Right kidney (tissue), 9 donors: ENCODE measurements at places on chromosomes 1 and 21.

DNA sequence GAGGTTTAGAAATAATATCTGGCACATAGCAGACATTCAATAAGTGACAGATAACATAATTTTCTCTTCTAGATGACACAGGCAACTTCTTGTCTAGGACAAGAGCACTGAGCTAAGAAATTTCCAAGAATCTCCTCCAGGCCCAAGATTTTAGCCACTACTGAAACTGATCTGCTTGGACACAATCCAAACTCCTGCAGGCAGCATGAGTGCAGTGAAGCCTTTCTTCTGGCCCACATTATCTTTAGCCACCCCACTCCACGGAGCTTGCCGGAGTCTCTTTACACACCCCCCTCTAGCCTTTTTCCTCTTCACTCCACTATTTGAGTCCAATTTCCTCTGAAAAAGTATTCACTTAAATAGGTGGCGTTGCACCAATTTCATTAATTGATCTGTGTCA, 142.9 kb upstream of the DUSP10 start:
- DNase-seq, result no peak

DNA sequence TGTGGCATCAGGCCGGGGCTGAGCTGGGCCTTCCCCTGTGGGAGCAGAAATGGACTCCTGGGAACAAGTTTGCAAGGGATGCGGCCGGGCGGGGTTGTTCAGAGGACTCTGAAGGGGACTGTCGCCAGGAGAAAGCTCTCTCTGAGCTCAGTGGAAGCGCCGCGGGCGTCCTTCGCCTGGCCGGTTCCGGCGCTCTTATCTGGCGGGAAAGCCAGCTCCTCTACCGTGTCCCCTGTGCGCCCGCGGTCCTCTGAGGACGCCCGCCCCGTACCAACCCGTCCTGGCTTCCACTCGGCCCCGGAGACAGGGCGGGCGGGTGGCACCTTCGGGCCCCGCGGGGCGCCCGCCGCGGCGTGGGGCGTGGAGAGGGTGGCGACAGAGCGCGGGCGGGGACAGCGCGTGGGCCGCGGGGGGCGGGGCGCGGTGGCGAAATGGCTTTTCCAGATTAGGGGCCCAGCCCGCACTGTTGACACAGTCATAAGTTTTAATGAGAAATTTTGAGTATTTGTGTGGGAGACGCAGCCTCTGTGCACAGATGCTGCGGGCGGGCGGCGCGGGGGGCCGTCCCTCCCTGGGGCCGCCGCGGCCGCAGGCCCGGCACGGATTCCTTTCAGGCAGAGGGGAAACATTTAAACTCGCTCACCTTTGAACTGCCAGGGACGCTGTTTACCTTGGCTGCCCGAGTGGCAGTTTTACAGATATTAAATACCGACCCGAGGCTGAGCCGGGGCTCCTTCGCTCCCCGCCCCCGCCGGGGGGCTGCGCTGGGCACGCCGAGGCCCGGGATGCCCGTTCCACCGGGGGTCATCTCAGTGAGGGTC, 70.2 kb downstream of the FOXD2 start:
- DNase-seq, result peak; percentile 89

- DNase-seq, result no peak
These were observed 147.2 kb upstream of the SGIP1 start for GRCh38 chr1:66386712-66387111.

- DNase-seq, result no peak
These were observed 5.0 kb downstream of the TAS1R2 start for GRCh38 chr1:18854331-18855025.

GRCh38 chr1:218371927-218372672, 27.0 kb downstream of the TGFB2 start:
- peak; percentile 35 for DNase-seq

GRCh38 chr21:45279446-45280177, 8.1 kb downstream of the POFUT2 start:
- DNase-seq, result no peak

DNA sequence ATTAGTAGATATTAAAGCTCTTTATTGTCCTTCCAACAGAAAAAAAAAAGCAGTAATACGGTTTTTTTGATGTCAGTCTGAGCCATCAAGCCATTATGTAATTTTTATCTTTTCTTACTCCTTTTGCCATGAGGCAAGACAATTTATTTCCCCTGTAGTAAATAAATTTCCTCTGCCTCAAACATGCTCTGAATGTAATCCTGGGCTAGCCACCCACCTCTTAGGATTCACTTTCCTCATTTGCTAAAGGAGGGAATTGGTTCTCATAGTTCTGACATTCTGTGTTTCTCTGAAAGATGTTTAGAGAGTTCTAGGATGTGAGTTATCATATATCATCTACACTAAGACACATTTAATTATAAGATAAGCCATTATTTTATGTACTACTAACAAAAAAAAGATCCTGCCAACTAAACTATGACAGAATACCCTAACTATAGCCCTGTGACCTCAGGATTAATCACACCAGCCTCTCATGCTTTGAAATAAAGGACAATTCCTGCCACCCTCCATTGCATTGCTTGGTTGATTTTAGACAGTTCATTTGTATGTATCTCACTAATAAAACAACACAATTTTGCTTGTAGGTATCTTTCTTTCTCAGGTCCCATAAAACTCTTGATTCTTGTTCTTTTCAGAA, 34.0 kb upstream of the RAP1A start:
- DNase-seq, result no peak

DNA sequence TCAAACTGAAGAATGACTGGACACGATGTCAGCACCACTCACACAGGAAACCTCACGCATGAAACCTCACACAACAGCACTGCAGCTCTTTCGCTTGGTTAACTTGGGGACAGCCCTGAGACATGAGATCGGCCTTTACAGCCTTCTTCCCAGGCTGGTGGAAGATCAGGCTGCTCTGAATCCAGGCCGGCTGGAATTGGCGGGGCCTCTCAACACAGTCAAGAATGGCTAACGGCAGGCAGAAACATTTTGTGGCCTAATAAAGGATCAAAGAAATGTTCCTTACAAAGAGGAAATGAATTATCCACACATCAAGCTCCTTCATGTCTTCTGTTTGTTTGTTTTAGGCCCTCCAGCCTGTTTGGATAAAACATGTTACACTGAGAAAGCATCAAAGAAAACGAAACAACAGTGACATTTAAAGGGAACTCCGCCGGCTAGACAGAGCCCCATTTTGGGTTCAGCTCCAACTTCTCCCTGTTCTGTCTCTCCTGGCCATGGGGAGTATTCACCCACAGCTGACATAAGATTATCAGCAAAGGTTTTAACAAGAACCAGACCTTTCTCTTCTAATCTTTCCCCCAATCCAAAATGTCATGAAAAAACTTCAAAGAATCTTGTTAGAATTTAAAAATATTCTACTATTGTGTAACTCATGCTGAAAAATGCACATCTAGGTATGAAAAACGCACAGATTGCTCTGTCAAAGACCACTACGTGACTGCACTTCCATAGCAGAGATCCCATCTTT, 131.2 kb downstream of the SLC45A1 start:
- peak; percentile 39 for DNase-seq

DNA sequence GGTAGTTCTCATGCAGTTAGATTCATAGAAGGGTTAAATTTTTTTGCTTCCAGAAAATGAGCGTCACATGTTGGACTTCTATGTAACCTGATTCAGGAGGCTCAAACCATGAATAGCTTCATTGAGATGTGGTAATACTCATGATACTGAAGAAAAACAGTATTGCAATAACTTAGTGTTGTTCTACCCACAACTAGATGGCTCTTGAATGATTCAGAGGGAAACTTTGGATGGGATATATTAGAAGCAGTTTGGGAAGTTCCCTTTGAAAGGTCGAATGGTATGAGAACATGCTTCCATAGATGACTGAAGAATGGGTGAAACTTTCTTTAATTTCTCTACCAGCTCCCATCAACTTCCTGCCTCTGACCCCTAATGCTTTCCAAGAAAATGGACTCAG, 211.7 kb upstream of the PTGFR start:
- no peak for DNase-seq

DNA sequence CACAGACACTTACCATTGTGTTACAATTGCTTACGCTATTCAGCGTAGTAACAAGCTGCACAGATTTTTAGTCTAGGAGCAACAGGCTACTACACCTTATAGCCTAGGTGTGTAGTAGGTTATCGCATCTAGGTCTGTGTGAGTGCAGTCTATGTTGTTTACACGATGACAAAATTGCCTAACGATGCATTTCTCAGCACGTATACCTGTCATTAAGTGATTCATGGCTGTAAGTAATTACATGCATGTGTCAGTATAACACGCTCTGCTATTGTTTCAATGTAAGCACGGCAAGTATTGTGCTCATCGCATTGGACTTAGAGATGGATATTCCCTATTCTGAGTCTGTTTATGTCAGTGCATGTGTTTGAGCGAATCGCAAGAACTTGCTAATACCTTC, 15.7 kb upstream of the ZBTB18 start:
- DNase-seq, result no peak

- DNase-seq, result peak; percentile 58
These were observed 57.5 kb upstream of the ABCG1 start for GRCh38 chr21:42161401-42161955.

DNA sequence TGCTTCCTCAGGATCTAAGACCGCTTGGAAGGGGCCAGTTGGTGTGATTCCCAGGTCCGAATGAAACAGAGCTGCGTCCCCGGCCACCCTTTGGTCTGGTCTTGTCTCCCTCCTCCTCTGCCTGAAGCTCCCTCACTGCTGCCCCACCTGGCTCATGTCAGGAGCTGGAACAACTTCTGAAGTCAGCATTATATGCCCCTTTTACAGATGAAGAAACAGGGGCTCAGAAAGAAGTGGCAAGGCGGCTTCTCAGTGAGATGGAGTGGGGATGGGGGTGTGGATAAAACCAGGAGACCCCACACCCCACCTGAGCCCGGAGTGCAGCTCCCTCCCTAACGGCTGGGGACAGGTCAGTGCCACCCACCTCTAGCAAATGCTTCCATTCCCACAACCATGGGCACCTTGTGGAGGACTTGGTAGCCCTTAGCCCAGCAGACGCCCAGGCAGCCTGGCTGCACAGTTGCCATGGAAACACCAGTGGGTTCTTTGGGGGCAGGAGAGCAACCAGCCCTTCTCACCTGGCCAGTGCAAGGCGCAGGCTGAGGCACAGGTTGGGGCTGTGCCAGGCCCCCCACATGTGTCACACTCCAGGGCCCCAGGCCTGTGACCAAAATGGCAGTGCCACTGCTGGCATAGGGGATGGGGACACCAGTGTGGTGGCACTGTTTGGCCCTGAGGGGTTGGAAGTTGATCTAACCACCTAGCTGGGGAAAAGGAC, 31.9 kb upstream of the ECE1 start:
- DNase-seq, result no peak

DNA sequence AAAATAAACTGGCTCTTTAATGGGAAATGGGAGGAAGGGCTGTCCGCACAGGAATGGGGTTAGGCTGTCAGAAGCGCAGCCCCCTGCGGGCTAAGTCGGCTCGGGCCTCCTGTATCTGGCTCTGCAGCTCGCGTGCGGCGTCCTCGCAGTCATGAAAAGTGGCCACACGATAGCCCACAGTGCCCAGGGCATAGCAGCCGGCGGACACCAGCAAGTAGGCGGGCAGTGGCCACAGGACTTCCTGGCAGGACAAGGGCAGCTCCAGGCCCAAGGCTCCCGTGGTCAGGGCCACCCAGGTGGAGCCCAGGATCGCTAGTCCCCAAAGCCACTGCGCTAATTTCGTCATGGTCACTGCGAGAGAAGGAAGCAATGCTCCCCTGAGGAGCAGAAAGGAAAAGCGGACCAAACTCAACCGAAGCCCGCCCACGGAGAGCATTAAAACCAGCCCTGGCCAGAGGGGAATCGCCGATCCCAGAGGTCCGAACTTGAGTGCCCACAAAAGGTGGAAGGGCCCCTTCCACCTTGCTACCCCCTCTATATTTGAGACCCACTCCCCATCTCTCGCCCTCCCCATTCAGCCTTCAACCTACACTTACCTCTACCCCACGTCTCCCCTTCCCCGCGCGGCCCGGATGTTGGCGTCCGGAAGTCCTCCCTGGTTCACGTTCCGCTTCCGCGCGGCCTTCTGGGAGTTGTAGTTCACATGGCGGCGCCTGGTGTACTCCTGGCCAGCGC, at the start of gene DPM3:
DPM3 (minus strand) TSS at position 637 of the 735 bp plus-strand sequence; CDS start at position 346, 291 bp downstream.
- peak; percentile 85 for DNase-seq

DNA sequence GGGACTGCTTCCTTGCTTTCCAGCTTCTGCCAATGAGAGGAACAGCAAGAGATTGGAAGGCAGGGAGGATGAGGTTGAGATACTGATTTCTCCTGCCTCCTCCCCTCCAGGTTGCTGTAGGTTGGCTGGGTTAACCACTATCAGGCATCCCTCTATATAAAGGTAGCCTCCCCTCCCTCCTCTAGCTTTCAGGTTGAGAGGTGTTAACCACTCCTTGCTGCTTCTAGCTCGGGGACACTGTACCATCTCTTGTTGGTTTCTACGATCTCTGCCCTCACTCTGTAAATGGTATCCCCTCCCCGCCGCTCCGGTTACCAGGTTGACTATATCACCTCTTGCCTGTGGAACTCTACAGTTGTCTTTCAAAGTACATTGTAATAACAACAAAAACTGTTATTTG, 16.7 kb downstream of the LPAR3 start:
- DNase-seq, result no peak

DNA sequence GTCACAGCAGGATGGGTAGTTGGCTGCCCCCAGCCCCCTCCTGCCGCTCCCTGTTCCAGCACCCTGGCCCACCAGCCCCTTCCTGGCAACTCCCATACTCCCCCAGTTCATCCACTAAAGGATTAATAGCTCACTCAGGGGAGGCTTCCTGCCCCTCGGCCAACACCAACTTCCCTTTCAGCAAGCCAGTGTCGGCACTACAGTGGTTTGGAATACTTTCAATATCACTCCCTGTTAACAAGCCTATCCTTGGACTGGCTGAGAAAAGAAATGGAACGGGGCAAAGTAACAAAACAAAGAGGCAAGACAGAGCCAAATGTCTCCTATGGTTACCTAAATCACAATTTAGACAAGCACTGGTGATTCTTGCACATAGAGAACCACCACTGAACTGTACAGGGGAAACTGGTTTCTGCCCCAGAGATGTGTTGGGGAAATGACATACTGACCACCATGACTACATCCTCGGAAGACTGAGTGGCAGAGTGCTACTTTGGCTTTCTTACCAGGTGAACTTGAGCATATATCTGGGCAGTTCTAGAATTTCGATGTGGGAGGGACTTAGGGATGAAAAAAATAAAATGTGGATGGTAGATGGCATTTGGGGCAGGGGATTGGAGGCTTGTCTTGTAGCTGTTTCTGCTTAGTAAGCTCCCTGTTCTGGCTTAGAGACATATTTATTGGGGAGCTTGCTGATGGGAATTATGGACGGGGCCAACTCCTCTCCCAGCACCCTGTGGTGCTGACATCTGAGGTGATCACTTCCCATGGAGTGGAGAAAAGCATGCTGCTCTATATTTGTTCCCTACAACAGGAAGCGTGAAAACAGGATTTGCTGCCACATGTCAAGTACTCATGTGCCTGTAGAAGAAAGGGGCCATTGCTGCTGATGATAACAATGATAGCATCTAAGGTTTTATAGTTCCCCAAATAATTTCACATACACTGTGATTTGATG, 7.1 kb upstream of the CAPN2 start:
- DNase-seq, result no peak

- no peak for DNase-seq
These were observed 677.8 kb downstream of the USP25 start for GRCh38 chr21:16407403-16408240.

DNA sequence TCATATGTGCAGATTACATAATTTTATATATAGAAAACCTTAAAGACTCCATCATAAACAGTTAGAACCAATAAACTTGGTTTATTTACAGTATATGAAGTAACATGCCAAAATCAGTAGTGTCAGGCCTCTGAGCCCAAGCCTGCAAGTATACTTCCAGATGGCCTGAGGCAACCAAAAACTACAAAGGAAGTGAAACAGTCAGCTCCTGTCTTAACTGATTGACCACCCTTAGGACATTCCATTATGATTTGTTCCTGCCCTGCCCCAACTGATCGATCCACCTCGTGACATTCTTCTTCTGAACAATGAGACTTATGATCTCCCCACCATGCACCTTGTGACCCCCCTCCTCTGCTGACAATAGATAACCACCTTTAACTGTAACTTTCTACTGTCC, 630.3 kb downstream of the AMY1C start:
- no peak for DNase-seq
